ENCODE measurements at places on chromosomes 7 and 10.

GRCh38 chr7:19463581-19463980, 245.3 kb downstream of the POLR1F start:
- DNase-seq: no peak

DNA sequence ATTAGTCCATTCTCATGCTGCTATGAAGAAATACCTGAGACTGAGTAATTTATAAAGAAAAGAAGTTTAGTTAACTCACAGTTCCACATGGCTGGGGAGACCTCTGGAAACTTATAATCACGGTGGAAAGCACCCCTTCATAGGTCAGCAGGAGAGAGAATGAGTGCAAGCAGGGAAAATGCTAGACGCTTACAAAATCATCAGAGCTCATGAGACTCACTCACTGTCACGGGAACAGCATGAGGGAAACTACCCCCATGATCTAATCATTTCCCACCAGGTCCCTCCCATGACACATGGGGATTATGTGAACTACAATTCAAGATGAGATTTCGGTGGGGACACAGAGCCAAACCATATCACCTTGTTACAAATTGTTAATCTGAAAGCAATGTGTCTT, 15.8 kb downstream of the TAS2R39 start:
- DNase-seq: no peak

- DNase-seq: peak; percentile 84
These were observed 860 bp upstream of the WDR86 start for GRCh38 chr7:151410405-151411390.

DNA sequence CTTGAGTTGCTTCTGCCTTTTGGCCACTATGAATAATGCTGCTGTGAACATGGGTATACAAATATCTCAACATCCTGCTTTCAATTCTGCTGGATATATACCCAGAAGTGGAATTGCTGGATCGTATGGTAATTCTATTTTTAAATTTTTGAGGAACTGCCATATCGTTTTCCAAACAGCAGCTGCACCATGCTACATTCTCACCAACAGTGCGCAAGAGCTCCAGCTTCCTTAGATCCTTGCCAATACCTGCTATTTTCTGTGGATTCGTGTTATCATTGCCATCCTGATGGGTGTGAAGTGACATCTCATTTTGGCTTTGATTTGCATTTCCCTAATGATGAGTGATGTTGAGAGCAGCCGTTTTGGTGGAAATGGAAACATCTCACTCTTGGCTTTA, 26.7 kb downstream of the FRMD4A start:
- no peak for DNase-seq

DNA sequence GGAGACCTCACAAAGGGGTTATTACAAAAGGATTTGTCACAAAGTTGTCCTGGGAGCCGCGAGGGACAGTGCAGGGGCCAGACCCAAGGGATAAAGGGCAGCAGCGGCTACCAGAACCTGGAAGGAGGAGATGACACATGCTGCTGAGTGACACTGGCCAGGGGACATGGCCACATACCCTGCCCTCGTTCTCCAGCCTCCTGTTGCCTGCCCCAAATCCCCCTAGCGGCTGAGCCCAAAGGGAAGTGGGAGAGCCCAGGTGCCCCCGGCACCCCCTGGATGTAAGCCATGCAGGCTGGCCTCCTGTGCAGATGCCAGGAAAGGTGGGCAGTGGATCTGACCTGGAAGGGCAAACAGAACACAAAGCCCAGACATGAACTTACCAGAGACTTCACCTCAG, 42.7 kb downstream of the C10orf143 start:
- DNase-seq: no peak

DNA sequence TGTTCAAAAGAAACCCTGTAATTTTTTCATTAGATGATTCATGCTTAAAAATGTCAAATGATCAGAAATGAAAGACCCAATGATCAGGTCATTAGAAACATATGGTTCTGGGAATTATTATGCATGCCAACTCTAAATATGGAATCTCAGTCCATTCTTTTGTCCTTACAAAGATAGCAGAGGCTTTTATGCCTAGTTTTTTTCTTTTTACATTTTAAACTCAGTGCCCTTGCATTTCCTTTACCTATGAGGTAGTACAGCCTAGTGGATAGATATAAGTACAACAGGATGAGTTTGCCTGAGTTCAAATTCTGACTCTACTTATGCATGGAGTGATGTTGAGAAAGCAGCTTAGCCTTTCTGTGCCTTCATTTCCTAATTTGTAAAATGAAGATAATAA, 392.9 kb downstream of the SUGCT start:
- no peak for DNase-seq

DNA sequence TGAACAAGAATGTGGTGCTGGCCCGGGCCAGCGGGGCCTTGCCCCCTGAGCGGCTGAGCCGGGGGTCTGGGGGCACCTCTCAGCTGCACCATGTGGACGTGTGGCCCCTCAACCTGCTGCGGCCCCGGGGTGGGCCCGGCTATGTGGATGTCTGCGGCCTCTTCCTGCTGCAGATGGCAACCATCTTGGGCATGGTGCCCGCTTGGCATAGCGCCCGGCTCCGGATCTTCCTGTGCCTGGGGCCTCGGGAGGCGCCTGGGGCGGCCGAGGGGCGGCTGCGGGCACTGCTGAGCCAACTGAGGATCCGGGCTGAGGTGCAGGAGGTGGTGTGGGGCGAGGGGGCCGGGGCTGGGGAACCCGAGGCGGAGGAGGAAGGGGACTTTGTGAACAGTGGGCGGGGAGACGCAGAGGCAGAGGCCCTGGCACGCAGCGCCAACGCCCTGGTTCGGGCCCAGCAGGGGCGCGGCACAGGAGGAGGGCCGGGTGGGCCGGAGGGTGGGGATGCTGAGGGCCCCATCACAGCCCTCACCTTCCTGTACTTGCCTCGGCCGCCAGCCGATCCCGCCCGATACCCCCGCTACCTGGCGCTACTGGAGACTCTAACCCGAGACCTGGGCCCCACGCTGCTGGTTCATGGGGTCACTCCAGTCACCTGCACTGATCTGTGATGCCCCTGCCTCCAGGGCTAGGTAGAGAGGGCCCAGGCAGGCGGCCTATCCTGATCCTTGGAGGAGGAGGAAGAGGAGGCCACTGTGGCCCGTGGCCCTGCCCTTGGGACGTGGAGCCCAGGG, 1.1 kb upstream of the TRIP6 start:
- DNase-seq: no peak

DNA sequence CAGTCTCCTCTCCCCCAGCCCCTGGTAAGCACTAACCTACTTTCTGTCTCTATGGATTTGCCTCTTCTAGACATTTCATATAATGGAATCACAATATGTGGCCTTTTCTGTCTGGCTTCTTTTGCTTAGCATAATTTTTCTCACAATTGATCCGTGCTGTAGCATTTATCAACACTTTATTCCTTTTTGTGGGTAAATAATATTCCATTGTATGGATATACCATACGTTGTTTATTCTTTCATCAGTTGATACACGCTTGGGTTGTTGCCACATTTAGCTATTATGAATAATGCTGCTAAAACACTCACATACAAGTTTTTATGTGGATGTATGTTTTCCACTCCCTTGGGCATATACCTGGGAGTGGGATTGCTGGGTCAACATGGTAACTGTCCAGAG, 25.8 kb downstream of the MCM10 start:
- DNase-seq: no peak

DNA sequence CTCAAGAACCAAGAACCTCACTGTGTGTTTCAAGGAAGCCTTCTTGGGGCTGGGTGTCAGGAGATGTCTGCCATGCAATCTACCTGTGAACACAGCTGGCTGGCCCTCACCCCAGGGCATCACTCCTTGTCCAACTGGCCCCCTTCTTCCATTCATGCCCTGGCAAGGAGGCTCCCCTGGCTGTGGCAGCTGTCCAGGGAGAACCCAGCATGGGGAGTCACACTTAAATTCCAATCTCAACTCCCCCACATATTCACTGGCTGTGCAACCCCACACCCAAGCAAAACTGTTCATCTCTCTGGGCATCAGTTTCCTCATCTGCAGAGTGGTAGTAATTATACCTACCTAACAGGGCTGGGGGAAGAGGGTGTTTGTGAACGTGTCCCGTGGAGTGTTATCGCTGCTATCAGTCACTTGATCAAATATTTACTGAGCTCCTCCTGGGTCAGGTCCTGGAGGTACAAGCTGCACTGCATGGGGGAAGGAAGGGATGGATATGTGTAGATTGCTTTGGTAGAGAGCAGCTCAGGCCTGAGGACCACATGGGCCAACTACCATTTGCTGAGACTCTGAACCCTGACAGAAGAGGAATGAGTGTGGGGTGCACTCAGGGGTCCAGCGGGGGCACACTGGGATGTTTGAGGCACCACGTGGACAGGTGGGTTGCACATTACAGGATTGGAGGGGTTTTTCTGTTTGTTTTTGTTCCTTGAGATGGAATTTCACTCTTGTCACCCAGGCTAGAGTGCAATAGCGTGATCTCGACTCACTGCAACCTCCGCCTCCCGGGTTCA, 2.1 kb upstream of the GPRIN2 start:
- DNase-seq: no peak

- DNase-seq: no peak
These were observed 537.6 kb downstream of the TCERG1L start for GRCh38 chr10:130773941-130774340.

- no peak for DNase-seq
These were observed 53.0 kb upstream of the EBF3 start for GRCh38 chr10:130016993-130017630.

DNA sequence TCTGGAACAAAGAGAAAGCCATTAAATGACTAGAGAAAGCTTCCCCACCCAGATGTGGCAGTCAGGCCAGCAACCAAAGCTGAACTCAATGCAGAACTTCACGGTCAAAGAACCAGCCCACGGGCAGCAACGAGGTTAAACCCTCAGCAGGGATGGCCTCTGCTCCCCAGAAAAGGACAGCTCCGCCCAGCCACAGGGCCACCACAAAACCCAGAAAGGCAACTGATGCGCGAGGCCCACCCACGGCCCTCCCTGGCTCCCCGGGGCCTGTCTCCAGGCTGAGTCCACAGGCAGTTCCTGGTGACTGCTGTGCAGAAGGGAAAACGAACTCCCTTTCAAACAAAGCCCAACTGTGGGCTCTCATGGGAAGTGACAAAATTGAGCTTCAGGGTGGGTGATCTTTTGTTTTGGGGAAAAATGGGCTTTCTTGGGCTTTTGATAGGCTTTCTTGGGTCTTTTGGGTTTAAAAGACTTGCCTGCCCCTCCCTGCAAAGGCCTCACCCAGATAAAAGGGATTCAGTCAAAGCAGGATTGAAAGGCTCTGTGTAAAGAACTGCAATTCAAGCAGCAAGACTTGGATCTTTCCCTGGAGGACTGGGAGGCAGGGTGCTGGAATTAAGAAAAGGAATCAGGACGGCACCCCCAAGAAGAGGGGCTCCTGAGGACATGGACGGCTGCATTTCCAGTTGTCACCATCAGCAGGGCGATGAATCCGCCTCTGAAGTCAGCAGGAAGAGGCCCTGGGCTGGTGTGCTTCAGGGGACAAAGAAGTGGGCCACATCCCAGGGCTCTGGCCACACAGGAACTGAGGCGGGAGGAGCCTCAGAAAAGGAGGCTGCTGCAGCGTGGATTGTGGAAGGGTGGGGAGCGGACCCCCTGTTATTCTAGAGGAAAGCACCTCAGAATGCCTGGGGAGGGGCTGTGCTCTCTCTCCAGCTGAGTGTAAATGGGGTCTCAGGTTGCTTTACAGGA, 209.9 kb downstream of the USP6NL start:
- DNase-seq: no peak

GRCh38 chr7:20176578-20177242, 40.5 kb downstream of the MACC1 start:
- DNase-seq: no peak

DNA sequence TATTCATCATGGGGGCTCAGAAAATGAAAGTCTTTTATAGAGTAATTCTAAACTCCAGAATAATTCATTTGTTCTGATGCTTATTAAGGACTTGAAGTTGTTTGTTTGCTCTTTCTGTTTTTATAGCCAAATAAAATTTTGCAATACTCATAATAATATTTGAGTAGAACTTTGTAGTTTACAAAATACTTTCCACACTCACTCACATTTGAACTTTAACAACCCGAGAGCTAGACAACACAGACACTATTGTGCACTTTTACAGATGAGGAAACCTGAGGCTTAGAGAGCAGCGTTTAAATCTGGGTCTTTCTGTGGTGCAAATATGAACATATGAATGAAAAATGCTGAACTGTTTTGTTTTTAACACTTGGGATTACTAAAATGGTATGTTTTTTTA, 126.8 kb downstream of the KAT6B start:
- no peak for DNase-seq

DNA sequence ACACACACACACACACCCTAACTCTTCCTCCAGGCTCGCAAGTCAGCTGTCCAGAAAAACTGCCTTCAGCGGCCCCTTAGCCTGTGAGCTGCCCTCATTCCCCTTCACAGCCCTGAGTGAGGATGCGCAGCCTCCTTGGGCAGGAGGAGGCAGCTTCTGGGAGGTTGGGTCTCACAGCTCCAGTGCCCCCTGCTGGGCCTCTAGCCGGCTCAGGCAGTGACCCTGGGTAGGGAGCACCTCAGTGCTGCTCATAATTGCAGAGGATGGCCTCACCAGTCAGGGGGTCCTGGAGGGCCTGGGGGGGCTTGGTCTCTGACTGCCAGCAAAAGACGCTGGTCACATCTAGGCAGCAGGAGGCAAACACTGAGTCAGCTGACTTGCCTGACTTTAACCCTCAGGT, 43.7 kb downstream of the ZNF273 start:
- no peak for DNase-seq

DNA sequence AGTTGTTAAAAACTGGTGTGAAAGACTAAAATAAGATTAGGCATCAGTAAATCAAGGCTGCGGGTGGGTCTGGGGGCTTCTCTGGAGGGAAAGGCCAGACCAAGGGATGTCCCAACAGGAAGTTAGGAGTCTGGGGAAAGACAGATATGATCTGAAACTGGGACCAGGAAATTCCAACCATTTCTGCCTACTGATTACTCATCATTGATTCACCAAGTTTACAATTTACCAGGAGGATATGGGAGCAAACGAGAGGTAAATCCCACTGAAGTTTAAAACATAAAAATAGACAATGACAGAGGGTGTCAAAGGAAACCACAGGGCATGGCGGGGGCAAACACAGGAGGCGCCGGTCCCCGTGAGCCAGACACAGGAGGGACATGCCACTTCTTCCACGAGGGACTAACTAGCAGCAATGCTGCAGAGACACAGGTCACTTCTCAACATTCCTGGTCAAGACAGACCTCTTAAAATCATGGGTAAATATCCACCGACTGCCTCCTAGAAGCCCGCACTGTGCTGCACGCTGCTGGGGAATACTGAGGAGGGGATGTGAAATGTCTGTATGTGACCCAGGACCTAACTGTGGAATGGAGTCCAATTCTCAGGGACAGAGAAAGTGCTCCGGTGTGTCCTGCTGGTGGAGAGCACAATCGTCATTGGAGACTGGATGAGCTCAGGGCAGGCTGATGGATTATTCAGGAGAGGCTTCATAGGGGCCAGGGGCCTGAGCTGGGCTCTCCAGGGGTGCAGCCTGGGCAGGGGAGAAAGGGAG, 153.4 kb upstream of the KLF14 start:
- DNase-seq: peak; percentile 75

- no peak for DNase-seq
These were observed 56.5 kb upstream of the LHFPL3 start for GRCh38 chr7:104271948-104272347.

GRCh38 chr7:30931929-30932540, 20.4 kb downstream of the AQP1 start:
- no peak for DNase-seq
